ENCODE measurements at places on chromosomes 1 and 21.

DNA sequence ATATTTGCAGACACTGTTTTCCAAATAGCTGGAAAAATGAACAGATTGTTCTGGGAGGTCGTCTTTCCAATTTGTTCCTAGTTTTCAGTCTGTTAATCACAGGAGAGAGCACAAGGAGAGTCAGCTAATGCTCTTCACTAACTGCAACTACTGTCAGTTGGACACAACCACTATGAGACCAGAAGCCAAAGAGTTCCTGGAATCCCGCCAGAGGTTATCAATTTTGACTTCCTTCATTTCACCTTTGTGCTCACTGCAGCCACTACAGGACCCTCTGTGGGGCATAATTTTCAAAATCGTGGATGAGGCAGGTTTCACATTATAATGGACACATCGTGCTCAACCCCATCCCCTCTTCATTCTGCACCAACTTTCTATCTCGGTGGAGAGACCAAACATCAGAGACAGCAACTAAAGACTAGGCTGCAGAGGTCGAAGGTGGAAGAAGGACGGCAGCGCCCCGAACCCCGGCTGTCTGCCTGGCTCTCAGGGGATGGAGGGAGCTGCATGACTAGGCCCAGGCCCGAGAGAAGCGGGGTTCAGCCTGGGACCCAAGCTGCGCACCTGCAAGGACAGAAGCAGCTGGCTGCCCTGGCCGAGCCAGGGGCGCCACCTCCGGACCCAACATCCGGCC lies 602 bp downstream of the KIAA0319L start:
- DNase-seq = no peak

GRCh38 chr1:211331011-211331709 lies 4.5 kb downstream of the TRAF5 start:
- DNase-seq = no peak

GRCh38 chr1:184101141-184101540 lies 49.6 kb downstream of the TSEN15 start:
- DNase-seq = no peak

DNA sequence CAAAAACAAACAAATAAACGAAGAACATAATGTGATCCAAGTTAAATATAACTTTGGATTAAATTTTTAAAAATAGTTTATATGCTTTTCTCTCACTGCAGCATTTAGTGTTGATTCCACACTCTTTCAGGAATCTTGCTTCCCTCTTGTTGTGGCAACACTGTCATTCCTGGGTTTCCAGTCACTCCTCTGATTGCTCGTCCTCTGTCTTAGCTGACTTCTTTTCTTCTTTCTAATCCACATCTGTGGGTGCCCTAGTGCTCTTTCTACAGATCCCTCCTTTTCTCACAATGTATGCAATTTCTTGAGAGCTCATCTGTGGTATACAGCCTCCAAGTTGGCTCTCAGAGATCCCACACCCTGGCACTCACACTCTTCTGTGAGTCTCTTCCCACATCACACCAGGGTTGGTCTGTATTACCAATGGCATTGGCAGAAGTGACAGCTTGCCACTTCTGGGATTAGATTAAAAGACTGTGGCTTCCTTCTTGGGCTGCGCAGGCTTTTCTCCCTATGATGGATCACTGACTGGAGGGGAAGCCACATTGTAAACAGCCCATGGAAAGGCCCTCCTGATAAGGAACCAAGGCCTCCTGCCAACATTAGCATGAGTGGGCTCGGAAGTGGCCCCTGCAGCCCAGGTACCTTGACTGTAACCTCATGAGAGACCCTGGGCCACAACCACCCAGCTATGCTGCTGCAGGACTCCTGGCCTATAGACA lies 11.5 kb upstream of the MYOC start:
- no peak for DNase-seq
